Panc1 (cell line): ENCODE measurements at places on chromosomes 7 and 10. TPM values are rescaled to one million over a fixed set of nuclear protein-coding genes. Genes with fewer than 3 reads are reported as not detected.

- H3K27ac ChIP-seq, result no peak overlapping the region
- H3K4me3 ChIP-seq, result no peak overlapping the region
- no peaks in the 10 kb centered on the region for H3K36me3 ChIP-seq
- H3K4me1 ChIP-seq, result no peaks in the 10 kb centered on the region
Observed at GRCh38 chr10:35508647-35509046, 96.5 kb upstream of the GJD4 start.

DNA sequence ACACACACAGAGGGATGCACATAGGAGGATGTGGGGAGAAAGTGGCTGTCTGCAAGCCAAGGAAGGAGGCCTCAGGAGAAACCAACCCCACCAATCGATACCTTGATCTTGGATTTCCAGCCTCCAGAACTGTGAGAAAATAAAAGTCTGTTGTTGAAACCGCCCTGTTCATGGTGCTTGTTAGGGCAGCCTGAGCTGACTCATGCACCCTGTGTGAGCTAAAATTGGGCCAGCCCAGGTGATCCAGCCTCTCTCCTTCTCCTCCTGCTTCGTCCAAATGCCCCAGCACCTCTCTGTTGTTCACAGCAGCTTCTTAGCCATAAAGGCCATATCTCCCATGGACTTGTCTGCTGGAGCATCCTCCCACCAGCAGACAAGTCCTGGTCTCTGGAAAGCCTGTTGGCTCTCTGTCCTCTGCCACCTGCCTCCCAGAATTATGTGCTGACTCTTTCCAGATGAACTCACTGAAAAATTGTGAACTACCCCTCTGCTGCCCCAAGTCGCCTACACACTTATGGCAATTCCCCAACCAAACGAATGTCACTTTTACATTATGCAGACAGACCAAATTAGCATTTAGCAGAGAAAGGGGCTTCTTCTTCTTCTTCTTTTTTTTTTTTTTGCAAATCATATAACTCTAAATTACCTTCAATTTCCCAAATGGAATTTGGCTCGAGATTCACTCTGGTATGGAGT, 30.2 kb upstream of the CARD11 start:
- no peaks in the 10 kb centered on the region for H3K4me1 ChIP-seq
- no peaks in the 10 kb centered on the region for H3K27me3 ChIP-seq
- no peak overlapping the region for H3K4me3 ChIP-seq
- H3K36me3 ChIP-seq, result no peaks in the 10 kb centered on the region
- no peak overlapping the region for H3K27ac ChIP-seq

DNA sequence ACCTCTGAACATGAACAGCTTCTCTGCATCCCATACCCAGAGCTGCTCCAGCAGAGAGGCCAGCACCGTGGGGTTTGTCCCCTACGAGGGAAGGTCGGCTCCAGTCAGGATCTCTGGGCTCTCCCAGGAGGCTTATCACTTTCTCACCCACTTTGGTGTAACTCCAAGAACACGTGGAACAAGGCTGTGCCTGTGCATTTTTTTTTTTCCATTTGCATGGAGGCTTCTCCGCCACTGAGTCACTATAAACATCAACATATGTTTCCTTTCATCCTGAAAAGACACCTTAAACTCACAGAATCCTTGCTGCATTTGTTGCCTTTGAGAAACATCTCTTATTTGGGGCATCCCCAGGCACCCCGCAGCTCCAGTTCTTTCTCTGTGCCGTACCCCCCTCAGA, 29.4 kb upstream of the ECHDC3 start:
- H3K27ac ChIP-seq, result no peak overlapping the region
- H3K27me3 ChIP-seq, result no peaks in the 10 kb centered on the region
- H3K36me3 ChIP-seq, result no peaks in the 10 kb centered on the region
- H3K4me3 ChIP-seq, result no peak overlapping the region
- DNase-seq, result no peak
- H3K4me1 ChIP-seq, result peaks cover 4% of the 10 kb centered on the region

- peak overlapping the region; percentile 84 for H3K27ac ChIP-seq
- peak overlapping the region; percentile 77 for H3K4me3 ChIP-seq
- no peaks in the 10 kb centered on the region for H3K27me3 ChIP-seq
Observed at GRCh38 chr10:29734962-29735627, 100.3 kb upstream of the SVIL start.

DNA sequence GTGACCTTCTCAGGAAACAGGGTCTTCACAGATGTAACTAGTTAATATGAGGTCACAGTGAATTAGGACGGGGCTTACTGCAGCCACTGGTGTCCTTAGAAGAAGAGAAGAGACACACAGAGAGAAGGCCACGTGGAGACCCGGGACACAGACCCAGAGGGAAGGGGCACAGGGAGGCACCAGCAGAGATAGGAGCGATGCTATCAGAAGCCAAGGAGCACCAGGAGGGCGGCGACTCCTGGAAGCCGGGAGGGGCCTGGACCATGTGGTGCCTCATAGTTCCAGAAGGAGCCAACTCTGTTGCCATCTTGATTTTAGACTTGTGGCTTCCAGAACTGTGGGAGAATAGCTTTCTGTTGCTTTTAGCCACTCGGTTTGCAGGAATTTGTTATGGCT, 505.9 kb downstream of the TCERG1L start:
- H3K27ac ChIP-seq, result no peak overlapping the region
- H3K36me3 ChIP-seq, result no peaks in the 10 kb centered on the region
- H3K27me3 ChIP-seq, result peaks cover 4% of the 10 kb centered on the region; the same call in 1 of the 2 replicates
- no peak for DNase-seq

Gene DRGX
- total RNA-seq, result 0.15 TPM

Gene JCAD
- 40.7 TPM for total RNA-seq

Gene OLAH
- not detected for total RNA-seq
